ENCODE measurements at places on chromosomes 16 and 17.

- no peaks in the 10 kb centered on the region for H3K36me3 ChIP-seq
- no peaks in the 10 kb centered on the region for H3K4me1 ChIP-seq
- H3K27me3 ChIP-seq, result no peaks in the 10 kb centered on the region
- no peak overlapping the region for H3K27ac ChIP-seq
These were observed 32.5 kb upstream of the DHRS7B start for GRCh38 chr17:21094298-21094704.

GRCh38 chr17:3944485-3945388 lies 19.5 kb downstream of the ATP2A3 start:
- H3K4me1 ChIP-seq, result no peaks in the 10 kb centered on the region
- H3K36me3 ChIP-seq, result no peaks in the 10 kb centered on the region
- H3K27me3 ChIP-seq, result no peaks in the 10 kb centered on the region
- H3K4me3 ChIP-seq, result no peak overlapping the region
- H3K27ac ChIP-seq, result no peak overlapping the region
- peak; percentile 88 for DNase-seq

- peaks cover 3% of the 10 kb centered on the region for H3K27me3 ChIP-seq
- DNase-seq, result no peak
- H3K27ac ChIP-seq, result no peak overlapping the region
- H3K4me1 ChIP-seq, result no peaks in the 10 kb centered on the region
- H3K4me3 ChIP-seq, result no peak overlapping the region
- H3K36me3 ChIP-seq, result no peaks in the 10 kb centered on the region
These were observed 3.1 kb downstream of the ALOX15B start for GRCh38 chr17:8041979-8042378.

DNA sequence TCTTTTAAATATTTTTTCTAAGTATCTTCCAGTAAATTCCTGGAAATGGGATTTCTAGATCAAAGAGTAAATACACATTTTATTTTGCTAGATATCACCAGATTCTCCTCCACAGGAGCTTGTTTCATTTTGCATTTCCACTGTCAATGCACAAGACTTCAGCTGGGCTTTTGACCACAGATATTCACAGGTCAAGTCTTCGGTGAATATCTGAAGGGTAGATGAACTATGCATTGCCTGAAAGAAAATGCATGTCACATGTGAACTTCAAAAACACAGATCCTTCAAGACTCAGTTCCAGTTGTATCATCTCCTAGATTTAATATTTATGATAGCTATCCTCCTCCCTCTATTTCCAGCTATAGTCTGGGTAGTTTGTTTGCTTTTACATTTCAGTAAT lies 963.6 kb upstream of the GOT2 start:
- H3K27ac ChIP-seq, result no peak overlapping the region
- no peaks in the 10 kb centered on the region for H3K4me1 ChIP-seq
- DNase-seq, result no peak
- no peaks in the 10 kb centered on the region for H3K36me3 ChIP-seq
- no peaks in the 10 kb centered on the region for H3K27me3 ChIP-seq

- DNase-seq, result no peak
- peaks cover 2% of the 10 kb centered on the region for H3K4me1 ChIP-seq
- no peak overlapping the region for H3K4me3 ChIP-seq
- no peak overlapping the region for H3K27ac ChIP-seq
- no peaks in the 10 kb centered on the region for H3K27me3 ChIP-seq
These were observed 2.3 kb upstream of the CYTH1 start for GRCh38 chr17:78784352-78784751.

DNA sequence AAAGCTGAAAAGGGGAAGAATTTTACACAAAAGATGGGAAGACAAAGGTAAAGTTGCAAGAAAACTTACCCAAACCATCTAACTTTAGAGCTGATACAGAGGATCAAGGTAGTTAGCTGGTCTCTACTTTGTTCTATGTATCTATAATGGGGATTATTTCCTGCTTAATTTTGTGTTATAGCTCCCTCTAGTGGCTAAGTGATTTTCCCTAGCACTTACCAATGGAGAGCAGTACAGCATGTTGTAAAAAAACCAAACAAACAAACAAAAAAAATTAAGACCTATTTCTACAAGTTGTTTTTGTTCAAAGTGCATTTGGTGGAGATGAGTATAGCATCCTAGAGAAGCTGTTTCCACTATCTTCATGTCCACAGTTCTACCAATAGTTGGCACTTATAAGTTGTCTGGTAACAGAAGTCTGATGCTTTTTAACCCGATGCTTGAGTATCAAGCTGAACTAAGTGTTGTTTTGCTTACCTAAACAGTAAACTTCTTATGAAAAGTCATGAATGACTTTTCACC lies 7.5 kb downstream of the SRSF1 start:
- H3K4me1 ChIP-seq, result no peaks in the 10 kb centered on the region
- H3K27ac ChIP-seq, result no peak overlapping the region
- H3K27me3 ChIP-seq, result no peaks in the 10 kb centered on the region
- peaks cover 4% of the 10 kb centered on the region for H3K36me3 ChIP-seq
- no peak for DNase-seq

GRCh38 chr16:12225806-12226465 lies 249.4 kb downstream of the SNX29 start:
- H3K4me1 ChIP-seq, result no peaks in the 10 kb centered on the region
- H3K27me3 ChIP-seq, result no peaks in the 10 kb centered on the region
- no peaks in the 10 kb centered on the region for H3K36me3 ChIP-seq
- no peak for DNase-seq
- H3K27ac ChIP-seq, result no peak overlapping the region

Measured in aorta (tissue), 5 donors.